SK-N-SH (cell line): ENCODE measurements at places on chromosomes 16 and 17. TPM values are rescaled to one million over a fixed set of nuclear protein-coding genes. Genes with fewer than 3 reads are reported as not detected.
A peak's percentile ranks its signal among the peaks of the same experiment; 100 is the strongest.

- no peak for DNase-seq
These were observed 8.0 kb upstream of the IL32 start for GRCh38 chr16:3057181-3058138.

- no peak for DNase-seq
These were observed 7.9 kb upstream of the MSL1 start for GRCh38 chr17:40113907-40114245.

DNA sequence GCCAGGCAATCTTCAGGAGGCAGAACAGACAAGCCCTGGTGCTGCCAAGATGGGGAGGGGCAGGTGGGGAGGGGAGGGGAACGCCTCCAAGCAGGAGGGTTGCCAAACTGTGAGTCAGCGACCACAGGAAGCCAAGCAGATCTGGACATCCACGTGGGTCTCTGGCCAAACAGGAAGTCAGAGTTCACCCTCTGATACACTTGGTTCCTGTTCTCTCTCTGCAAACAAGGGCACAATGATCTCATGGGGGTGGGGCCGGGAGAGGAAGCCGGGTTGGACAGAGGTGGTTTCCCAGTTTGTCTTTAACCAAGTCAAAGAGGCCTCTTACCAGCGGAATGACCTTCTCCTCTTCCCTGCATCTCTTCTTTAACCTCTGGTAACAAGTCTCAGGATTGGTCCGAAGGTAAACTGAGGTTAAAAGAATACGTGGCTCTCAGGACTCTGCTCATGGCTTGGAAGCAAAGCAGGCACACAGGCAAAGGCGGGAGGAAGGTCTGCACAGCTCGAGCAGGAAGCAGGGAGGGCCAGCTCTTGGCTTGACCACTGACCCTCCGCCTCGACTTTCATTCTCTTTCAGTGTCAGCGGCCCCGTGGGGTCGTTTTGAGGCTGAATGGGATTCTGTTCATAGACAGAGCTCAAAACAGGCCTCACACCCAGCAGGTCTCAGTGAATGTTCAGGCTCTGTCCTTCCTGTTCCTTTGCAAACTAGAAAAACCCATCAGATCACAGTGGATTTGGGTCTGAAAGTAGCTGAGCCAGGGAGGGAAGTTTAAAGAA, 32.9 kb downstream of the TK2 start:
- DNase-seq = peak; percentile 66

GRCh38 chr17:78746263-78746948, 35.7 kb downstream of the CYTH1 start:
- no peak for DNase-seq

- DNase-seq = no peak
These were observed 68.6 kb upstream of the TOB1 start for GRCh38 chr17:50934672-50935220.

GRCh38 chr16:12587170-12587569, 216.5 kb downstream of the CPPED1 start:
- no peak for DNase-seq

GRCh38 chr17:8956465-8956902, 9.0 kb downstream of the PIK3R5 start:
- no peak for DNase-seq

GRCh38 chr16:54176376-54176901, 110.1 kb downstream of the IRX3 start:
- DNase-seq = no peak

DNA sequence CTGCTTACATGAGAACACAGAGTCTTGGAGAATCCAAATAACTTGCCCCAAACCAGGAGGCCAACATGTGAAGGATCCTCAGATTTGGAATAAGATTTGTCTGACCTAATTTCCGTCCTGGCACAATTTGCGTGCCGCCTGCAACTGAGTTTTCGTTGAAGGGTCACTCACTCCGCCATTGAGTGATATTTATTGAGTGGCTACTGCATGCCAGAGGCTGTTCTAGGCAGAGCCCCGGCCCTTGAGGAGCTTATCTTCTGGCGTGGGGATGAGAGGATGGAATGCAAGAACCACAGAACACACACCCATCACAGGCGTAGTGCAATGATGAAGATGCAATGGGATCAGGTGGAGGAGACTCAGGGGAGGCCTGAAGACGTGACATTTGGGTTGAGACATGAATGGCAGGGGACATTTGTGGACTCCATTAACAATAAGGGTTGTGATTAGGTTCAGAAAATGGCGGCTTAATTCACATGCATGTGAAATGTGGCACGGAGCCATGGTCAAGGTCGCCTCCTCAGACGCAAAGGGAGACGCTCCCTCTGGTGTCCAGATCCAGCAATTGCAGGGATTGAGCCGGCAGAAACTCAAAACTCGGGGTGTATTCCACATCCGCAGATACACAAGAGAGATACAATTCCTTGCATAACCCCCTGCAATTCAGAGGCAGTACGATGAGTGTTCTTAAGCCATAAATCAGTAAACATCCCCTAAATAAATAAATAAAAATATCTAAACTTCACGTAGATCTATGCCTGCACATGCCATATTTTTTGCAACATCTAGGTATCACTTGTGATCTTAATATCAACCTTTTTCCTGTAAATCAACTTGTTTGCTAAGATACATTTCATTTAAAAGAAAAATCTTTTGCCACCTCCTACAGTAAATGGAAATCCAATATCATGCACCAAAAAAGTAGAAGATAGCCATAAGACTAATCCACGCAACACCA, 57.9 kb upstream of the CACNG4 start:
- DNase-seq = peak; percentile 87

Gene OSGIN1
- polyA plus RNA-seq = 4.8 and 5.2 TPM in 2 replicates

Gene KRTAP4-6
- not detected in 2 replicates for polyA plus RNA-seq

Gene SUZ12
- polyA plus RNA-seq = 6.3 and 7.7 TPM in 2 replicates
